ENCODE measurements at places on chromosomes 1 and 21.

GRCh38 chr1:59978026-59978425, 51.5 kb upstream of the CYP2J2 start:
- DNase-seq, result no peak

GRCh38 chr1:75129983-75130789, 4.0 kb upstream of the LHX8 start:
- DNase-seq, result no peak

- peak; percentile 64 for DNase-seq
Observed at GRCh38 chr1:27430903-27431600, 38.6 kb downstream of the GPR3 start.

- DNase-seq, result no peak
Observed at GRCh38 chr1:219773775-219774174, 154.6 kb downstream of the SLC30A10 start.
